Activated CD4-positive, alpha-beta T cell treated with anti-CD3 and anti-CD28 coated beads, Interleukin-2, amount 50 U/mL, for 16 hours (primary cell): ENCODE measurements at places on chromosomes 5 and 9.

DNA sequence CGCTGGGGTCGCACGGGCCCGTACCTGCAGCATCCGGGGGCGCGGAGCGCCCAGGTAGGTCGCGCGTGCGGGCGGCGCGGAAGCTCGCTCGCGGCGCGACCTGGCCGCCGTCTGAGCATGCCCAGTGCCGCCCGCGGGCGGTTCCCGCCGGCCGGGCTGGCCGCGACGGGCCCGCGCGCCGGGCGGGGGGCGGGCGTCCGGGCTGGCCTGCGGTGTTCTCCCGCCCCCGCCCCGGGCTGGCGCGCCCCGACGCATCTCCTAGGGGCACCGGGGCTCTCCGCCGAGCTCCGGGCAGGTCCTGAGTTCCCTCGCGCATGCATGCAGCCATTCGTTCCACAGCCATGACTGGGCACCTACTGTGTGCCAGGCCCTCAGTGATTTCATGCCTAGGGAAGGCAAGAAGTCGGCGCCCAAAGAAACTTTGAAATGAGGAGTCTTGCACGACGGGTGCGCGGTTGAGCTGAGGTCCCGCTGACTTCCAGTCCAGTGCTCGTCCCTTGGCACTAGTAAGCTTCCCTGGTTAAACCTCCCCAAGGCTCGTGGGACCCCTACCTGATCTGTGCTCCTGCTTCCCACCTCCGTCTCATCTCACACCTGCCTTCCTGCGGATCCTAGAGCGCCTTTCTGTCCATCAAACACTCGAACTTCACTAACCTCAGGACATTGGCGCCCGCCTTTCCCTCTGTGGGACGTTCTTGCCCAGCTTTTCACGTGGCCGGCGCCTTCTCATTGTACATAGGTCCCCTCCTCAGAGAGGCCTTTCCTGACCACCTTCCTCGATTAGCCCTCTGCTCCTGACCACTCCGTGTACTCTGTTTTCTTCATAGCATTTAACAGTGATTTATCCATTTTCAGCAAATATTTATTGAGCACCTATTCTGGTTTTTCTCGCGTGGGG lies at the start of gene PTPN3:
Gene PTPN3, minus strand, starts transcription at position 113 of the 898 bp plus-strand sequence. CDS start 34,873 bp downstream, outside the sequence.
- DNase-seq: no peak

GRCh38 chr9:70352802-70353201 lies 61.7 kb downstream of the KLF9 start:
- no peak for DNase-seq

DNA sequence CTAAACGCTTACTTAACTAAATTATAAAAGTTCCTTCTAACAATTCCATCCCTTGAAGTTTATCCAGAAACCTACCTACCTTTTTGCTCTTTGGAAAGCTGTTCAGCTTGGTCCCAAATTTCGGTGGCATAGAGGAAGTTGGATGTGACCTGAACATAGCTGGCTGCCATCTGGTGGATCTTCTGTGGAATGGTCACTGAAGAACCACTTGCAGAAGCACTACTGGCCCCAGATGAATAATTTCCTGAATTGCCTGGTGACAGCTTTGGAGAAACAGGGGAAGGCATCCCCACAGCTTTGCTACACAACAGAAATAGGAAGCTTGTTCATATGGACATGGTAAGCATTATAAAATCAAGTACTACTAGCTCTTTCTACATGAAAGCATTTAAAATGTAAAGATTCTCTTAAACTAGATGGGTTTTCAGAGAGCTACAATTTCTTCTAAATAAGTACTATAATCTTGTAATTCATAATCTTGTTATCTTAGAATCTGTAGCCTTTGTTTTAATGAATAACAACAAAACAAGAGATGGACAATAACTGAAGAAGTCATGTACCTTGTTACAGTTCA lies 9.9 kb downstream of the LEAP2 start:
- DNase-seq: peak; percentile 48

DNA sequence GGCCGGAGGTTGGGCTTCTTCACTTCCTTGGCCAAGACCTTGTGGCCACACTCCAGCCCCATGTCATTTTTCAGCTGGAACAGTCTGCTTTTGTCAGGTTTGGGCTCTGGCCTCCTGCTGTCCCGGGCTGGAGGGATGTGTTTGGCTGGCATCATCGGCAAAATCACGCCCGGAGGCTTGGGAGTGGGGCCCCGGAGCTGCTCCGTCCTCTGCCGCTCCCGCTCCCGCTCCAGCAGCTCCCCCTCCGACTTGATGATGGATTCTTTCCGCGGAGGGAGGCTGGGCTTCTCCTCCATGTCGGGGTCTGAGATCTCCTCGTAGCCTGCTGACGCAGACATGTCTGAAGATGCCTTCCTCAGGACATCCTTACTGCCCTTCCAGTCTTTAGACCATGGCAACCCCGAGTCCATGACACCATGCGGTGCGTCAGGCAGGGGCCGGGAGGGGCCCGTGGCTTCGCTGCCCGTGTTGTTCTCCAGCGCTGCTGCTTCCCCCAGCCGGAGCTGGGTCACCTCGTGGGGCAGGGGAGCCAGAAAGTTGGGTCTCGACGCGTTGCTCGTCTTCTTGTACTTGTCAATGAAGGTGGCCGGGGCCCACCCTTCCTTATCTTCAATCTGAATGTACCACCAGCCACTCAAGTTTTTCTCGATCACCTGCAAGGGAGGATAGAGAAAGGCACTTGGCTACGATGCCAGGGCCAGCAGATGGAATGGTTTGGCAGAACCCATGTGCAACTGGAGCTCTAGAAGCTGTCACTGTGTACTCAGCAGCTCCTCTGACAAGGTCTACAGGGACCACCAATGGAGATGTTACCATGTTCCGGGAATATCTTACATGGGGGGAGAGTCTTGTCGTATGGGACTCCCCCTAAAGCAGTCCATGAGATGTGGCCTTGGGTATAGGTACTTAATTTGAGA lies 56.0 kb upstream of the UBTD2 start:
- no peak for DNase-seq

GRCh38 chr9:37889536-37889935 lies 14.4 kb downstream of the SLC25A51 start:
- no peak for DNase-seq

DNA sequence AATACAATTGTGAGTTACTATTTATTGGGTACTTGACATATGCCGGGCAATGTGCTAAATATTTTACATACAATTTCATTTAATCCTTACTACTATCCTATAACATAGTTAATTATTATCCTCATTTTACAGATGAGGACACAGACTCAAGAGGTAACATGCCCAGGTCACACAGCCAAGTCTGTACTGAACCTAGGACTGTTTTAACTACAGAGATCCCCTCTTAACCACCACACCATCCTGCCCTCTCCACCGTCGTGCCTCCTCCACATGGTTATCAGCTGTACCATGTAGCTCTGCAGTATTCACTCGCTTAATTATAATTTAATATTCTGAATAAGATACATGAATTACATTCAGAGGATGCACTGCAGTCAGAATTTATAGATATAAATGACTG lies 5.3 kb downstream of the RAB14 start:
- no peak for DNase-seq

DNA sequence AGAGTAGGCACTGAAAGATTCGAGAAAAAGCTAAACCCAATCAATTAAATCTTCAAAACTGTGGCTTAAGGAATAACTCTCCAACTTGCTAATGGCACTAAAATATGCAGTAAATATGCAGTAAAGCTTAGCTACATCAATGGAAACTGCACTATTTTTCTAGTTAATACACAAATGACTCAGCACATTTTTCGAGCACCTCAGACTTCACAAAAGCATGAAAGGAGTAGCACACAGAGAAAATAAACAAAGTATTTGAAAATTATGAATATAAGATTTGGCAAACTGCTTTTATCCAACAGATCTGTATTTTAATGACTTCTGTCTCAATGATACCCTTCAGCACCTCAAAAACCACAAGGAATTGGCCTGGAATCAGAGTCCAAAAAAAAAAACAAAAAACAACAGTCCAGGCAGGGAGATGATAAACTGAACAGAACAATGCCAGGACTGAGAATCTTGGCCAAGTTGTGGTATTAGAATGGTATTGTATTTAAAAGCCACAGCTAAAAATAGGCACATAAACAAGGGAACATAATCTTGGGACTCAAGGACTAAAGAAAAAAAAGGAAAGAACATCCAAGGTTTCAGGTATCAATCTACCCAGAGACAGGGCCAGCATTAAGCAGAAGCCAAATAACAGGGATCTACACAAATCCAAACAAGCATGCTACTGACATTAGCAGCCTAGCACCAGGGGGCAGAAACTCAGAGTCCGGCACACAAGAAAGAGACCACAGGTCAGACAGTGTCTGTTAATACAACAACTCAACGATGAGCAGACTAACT lies 21.4 kb downstream of the TMEM245 start:
- DNase-seq: peak; percentile 57

DNA sequence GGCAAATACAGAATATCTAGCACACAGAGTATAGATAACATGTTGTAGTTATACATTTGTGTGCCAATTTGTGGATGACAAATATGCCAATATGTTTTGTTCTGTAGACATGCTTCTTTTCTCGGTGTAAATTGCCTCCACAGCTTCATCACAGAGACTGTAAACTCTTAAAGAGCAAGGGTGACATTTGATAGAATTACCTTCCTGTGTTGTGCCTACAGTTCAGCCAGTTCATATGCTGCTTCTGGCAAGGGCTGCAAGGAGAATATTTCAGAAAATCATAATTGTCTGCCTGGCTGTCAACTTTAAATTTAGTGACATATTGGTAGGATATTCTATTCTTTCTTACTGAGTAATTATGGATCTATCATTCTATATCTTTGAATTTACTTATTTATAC lies 155.1 kb downstream of the MAT2B start:
- DNase-seq: no peak

- DNase-seq: no peak
These were observed 58.0 kb downstream of the ADAMTS16 start for GRCh38 chr5:5198135-5198534.

- no peak for DNase-seq
These were observed 8.0 kb downstream of the PDGFRB start for GRCh38 chr5:150147670-150148069.

GRCh38 chr9:21803649-21804048 lies 1.2 kb downstream of the MTAP start:
- DNase-seq: no peak

- peak; percentile 20 for DNase-seq
These were observed 11.4 kb downstream of the BASP1 start for GRCh38 chr5:17228821-17229291.
